ENCODE measurements at places on chromosomes 1 and 21. TPM values are rescaled to one million over a fixed set of nuclear protein-coding genes. Genes with fewer than 3 reads are reported as not detected.

DEPDC1 gene
- 0.31 TPM for polyA plus RNA-seq

- no peak for DNase-seq
Observed at GRCh38 chr1:68751723-68752122, 254.8 kb upstream of the DEPDC1 start.

SMPDL3B gene
- not detected for polyA plus RNA-seq

KIF14 gene
- not detected for polyA plus RNA-seq

TP53BP2 gene
- polyA plus RNA-seq, result 16.5 TPM

RGS4 gene
- polyA plus RNA-seq, result not detected

DNA sequence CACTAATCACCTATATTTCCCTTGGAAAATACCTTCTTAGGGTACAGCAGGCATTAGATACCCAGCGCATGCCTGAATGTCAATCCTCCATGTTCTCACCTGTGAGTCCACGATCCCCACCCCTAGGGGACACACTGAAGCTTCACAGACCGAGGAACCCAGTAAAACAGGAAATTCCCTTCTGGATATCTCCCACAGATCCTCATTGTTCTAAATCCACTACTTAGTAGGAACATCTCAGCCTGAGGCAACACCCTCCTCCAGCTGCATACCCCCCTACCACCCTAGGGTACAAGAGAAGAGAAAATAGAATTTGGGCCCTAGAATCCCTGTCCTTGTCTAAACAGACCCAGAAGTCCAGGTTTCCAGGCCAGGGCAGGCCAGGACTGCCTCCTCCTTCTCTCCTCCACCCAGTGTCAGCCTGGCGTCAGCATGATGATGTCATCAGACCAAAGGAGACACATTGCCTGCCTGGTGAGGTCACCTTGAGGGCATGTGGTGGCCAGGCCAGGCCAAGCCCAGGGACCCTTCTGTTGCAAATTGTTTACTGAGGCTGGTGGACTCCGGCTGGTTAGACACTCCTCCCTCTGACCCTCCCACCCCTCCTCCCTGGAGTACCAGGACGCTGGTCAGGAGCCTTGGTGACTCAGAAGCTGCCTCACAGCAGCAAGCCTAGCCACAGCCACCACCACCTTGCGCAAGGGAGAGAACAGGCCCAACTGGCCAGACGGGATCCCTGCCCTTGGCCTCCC is 6.2 kb downstream of the NECTIN4 start:
- DNase-seq, result no peak

DNA sequence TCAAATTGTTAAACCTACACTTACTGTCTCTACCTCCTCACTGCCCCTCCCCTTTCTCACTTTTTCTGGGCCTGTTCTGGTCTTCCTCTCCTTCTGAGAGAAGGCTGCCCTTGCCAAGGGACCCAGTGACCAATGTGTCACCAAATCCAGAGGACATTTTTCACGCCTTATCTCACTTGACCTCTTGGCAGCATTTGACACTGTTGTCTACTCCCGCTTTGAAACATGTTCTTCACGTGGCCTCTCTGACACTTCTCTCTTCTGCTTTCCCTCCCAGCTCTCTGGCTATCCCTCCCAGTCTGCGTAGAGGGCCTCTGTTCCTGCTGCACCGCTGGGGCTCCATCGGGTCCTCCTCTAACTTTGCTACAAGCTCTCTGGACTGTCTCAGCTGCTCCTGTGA is 25.3 kb downstream of the KCNQ4 start:
- no peak for DNase-seq

FCRLB gene
- 2.2 TPM for polyA plus RNA-seq

GRCh38 chr1:18953731-18954231 is 2.7 kb downstream of the IFFO2 start:
- DNase-seq, result no peak

DNA sequence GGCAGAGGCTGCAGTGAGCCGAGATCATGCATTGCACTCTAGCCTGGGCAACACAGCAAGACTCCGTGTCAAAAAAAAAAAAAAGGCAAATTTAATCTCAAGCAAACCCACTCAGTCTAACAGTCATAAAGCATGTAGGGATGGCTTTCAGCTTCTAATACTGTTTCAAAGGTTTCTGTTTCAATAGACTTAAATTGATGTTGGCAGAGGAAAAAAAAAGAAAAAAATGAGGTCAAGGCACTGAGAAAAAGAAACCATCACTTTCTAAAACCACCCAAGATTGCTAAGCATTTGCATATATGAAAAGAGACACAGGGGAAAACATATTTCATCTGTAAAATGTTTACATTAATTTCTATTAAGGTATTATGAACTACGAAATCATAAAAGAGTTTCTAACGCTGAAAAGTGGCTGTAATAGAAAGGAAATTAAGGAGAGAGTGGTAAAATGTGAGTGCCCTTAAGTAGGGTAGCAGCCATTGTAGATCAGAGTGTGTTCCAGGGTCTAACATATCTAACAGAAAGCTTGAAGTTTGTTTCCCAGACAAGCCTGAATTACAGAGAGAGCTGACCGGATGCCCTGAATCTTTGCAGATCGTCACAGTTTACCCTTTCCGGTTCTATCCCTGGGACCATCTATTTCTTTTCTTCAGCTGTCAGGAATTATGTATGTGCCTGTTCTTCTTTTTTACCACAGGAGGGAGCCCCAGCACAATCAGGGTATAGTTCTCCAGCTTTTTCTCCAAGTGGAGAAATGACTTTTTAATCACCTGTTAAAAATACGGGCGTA is 70.0 kb downstream of the PLD5 start:
- no peak for DNase-seq

DNA sequence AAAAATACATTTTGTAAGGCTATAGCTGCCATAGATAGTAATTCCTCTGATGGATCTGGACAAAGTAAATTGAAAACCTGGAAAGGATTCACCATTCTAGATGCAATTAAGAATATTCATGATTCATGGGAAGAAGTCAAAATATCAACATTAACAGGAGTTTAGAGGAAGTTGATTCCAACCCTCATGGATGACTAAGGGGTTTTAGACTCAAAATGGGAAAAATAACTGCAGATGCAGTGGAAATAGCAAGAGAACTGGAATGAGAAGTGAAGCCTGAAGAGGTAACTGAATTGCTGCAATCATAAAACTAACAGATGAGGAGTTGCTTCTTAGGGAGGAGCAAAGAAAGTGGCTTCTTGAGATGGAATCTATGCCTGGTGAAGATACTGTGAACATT is 230.8 kb downstream of the KCTD3 start:
- DNase-seq, result no peak

CLIC6 gene
- 0.08 TPM for polyA plus RNA-seq

MROH9 gene
- polyA plus RNA-seq, result not detected

- no peak for DNase-seq
Observed at GRCh38 chr21:45894450-45894825, 87.1 kb upstream of the COL6A1 start.

DNA sequence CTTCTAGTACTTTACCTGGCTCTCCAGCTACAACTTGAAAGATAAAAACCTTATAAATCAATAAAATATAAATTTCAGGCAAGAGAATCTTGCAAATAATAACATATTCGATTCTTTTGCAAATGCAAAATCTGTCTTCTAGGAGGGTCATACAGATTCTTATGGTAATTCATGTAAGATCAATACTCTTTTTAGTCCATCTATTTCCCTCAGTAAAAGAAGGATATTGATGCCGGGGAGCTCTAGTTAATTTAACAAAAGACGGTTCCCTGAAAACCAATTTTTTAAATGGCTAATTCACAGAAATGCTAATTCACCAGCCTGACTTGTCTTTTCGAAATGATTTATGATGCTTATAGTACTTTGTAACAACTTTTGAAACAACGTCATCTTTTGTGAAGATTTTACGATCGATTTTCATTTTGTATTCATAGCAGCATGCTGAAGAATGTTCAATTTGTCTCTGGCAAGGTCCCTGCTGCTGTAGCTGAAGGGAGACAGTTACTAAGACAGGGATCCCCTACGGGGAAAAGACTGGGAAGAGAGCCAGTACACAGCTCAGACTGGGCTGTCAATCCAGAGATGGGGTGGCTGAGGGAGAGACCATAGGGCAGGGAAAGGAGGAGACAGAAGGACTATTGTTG is 90.6 kb upstream of the SPAG17 start:
- DNase-seq, result no peak

- no peak for DNase-seq
Observed at GRCh38 chr1:237258871-237259270, 216.9 kb downstream of the RYR2 start.

GRCh38 chr1:10900251-10900651 is 103.8 kb upstream of the CASZ1 start:
- DNase-seq, result no peak

DNA sequence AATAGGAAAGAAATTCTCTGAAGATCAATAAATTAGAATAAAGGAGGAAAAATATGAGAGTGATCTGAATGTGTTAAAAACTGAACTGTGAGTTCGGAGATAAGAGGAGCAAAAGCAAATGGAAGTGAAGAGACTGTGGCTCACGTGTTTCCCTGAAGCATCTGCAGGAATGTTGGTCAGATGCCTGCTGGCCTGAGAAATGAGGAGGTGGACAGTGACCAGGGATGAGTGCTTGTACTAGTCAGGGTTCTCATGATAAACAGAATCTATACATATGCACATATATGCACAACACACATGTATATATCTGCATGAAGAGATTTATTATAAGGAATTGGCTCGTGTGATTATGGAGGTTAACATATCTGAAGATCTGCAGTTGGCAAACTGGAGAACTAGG is 103.4 kb upstream of the TIAM1 start:
- no peak for DNase-seq

GRCh38 chr1:75964760-75965408 is 32.7 kb upstream of the ASB17 start:
- no peak for DNase-seq

- no peak for DNase-seq
Observed at GRCh38 chr1:32232558-32233304, 10.5 kb downstream of the EIF3I start.

SLAMF7 gene
- polyA plus RNA-seq, result 165 TPM

DNA sequence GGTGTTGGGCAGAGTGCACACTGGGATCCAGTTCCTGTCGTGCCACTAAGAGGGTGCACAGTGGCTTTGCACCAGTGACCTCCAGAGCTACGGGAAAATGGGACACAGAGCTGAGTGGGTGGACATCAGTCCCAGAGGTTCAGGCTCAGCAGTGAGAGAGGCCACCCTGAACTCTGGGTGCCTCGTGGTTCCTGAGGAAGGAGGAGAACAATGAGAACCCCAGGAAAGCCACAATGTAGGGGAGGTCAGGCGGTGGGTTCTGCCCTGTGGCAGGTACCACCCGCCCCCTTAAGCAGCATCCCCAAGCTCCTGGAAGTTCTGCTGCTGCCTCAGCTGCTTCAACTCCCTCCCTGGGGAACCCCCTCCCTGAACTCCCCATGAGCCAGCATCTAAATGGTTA is 112.2 kb downstream of the GRIK3 start:
- no peak for DNase-seq

DNA sequence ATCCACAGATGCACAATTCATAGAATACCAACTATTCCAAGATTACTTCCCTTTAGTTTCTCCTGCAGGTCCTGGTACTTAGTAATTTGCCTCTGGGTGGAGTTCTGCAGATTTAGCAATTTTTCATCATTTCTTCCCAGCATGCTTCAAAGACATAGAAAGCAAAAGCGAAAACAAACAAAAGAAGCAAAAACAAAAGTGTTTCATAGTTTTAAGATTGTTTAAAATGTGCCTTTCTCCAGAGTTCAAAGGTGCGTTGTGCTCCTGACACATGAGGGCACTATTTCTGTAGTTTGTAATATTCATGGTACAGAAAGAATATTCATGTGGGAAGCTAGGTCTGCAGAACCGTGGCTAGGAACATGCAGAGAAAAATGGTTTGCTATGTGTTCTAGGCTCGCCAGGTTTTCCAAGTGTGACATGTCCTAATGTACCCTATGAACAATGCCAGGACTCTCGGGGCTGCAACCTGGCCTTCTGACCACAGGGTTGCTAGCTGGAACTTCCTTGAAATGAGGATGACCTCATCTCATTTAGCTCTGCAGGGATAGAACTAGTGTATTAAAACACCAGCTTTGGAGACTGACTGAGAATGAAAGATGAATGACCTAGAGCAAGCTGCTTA is 30.0 kb upstream of the RCSD1 start:
- DNase-seq, result peak; percentile 63

- DNase-seq, result no peak
Observed at GRCh38 chr1:80629304-80629837, 1171.4 kb upstream of the ADGRL2 start.

GRCh38 chr1:57966340-57966739 is 542.5 kb upstream of the DAB1 start:
- no peak for DNase-seq
